ENCODE measurements at places on chromosomes 11 and 22. TPM values are rescaled to one million over a fixed set of nuclear protein-coding genes. Genes with fewer than 3 reads are reported as not detected.

DNA sequence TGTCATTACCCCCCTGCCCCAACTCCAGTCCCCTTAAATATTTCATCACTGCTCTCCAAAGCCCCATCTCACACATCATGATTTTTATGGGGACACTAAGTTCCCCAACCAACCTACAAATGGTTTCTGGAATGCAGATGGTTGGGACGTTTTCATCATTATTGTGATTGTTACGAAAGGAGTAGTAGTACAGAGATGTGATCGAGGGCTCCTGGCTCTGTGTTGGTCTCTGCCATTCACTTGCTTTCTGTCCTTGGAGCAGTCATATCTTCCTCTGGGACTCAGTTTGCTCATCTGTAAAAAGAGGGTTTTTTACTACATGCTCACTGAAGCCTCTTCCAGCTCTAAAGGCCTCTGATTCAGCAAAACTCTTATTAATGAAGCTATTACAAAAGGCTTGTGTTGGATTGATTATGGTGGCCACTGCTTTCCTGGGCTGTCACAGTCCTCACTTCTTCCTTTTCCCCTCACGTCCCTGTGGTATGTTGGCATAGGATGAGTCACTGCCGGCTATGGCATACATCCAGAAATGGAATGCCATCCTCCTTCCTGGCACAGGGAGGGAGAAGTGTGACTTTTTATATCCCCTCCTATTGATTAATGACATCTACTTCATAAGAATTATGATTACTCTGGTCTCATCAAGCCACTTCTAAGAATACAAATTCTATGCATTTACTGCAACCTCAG lies 593.7 kb downstream of the METTL15 start:
- H3K27me3 ChIP-seq = no peaks in the 10 kb centered on the region
- no peaks in the 10 kb centered on the region for H3K36me3 ChIP-seq
- no peak overlapping the region for H3K27ac ChIP-seq
- H3K4me1 ChIP-seq = no peaks in the 10 kb centered on the region
- DNase-seq = no peak

DNA sequence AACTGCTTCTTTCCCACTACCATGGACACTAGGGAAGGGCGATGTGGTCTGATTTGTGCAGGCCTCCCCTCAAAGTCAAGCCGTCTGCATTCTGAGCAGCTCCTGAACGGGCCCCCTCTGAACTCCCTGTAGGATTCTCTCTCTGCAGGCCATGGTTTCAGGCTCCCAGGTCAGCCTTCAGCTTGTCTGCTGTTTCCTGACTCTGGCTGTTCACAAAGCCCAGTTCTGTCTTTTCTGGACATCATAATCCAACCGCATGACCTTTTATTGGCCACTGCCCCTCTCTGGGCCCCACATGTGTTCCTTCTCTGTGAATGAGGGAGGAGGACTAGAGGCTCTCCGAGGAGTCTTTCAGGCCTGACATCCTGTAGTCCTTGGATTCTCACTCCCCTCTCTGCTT lies 161.0 kb downstream of the FEZ1 start:
- H3K36me3 ChIP-seq = no peaks in the 10 kb centered on the region
- no peak for DNase-seq
- peaks cover 20% of the 10 kb centered on the region for H3K27me3 ChIP-seq
- no peaks in the 10 kb centered on the region for H3K4me1 ChIP-seq
- no peak overlapping the region for H3K27ac ChIP-seq
- no peak overlapping the region for H3K4me3 ChIP-seq

The OR4D5 gene
- not detected for total RNA-seq

DNA sequence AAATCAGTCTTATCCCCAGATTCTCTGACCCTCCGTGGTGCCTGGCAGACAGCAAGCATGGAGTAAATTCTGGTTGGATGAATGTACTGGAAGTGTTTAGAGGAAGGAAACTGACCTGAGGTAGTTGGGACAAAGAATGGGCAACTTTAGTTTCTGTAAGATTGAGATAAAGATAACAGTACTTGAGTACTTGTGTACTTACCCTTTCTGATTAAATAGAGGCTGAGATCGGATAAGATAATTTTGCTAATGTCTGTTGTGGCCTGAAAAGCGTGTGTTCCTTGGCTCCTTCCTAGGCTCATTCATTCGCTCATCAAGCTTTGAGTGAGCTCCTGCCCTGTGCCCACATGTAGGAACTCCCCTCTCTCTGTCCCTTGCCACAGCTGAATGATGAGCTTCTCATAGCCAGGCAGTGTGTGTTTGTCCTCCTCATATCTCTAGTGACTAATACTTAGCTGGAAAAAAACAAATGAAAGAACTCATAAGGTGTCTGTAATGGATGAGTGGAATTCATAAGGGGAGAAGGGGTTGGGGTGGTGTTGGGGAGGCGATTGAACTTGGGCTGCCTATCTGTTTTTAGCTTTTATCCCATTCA lies 118.1 kb downstream of the DBX1 start:
- H3K27me3 ChIP-seq = peaks cover 3% of the 10 kb centered on the region
- DNase-seq = no peak
- no peak overlapping the region for H3K27ac ChIP-seq
- H3K36me3 ChIP-seq = no peaks in the 10 kb centered on the region
- no peak overlapping the region for H3K4me3 ChIP-seq
- no peaks in the 10 kb centered on the region for H3K4me1 ChIP-seq

GRCh38 chr11:100639140-100639539 lies 47.9 kb upstream of the ARHGAP42 start:
- H3K4me3 ChIP-seq = no peak overlapping the region
- H3K36me3 ChIP-seq = no peaks in the 10 kb centered on the region
- H3K4me1 ChIP-seq = no peaks in the 10 kb centered on the region
- no peak for DNase-seq

- no peak for DNase-seq
- H3K4me1 ChIP-seq = no peaks in the 10 kb centered on the region
- H3K4me3 ChIP-seq = no peak overlapping the region
- peaks cover 2% of the 10 kb centered on the region for H3K27me3 ChIP-seq
- H3K27ac ChIP-seq = no peak overlapping the region
Measured at GRCh38 chr11:19907008-19907579, 194.5 kb downstream of the NAV2 start.

DNA sequence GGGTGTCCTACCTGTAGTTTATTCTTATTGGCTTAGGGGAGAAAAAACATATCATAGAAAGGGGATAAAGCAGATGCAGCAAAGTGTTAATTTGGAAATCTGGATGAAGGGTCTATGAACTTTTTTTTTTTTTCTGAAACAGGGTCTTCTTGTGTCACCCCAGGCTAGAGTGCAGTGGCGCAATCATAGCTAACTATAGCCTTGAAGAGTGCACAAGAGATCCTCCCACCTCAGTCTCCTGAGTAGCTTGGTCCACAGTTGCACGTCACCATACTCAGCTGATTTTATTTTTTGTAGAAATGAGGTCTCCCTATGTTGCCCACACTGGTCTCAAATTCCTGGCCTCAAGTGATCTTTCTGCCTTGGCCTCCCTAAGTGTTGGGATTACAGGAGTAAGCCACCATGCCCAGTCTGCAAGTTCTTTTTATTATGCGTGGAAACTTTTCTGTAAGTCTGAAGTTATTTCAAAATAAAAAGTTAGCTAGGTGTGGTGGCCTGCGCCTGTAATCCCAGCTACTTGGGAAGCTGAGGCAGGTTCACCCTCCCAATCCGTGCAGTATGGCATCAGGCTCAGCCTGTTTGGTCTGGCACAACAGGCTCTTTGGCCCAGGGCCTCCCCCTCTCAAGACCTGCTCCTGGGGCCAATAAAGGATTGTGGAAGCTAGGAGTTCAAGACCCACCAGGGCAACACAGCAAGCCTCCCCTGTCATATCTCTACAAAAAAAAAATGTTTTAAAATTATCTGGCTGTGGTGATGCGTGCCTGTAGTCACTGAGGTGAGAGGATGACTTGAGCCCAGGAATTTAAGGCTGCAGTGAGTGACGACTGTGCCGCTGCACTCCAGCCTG lies 111.9 kb downstream of the MED15 start:
- H3K27ac ChIP-seq = no peak overlapping the region
- DNase-seq = no peak
- no peak overlapping the region for H3K4me3 ChIP-seq
- no peaks in the 10 kb centered on the region for H3K4me1 ChIP-seq
- no peaks in the 10 kb centered on the region for H3K36me3 ChIP-seq

GRCh38 chr11:134139873-134140331 lies 71.0 kb downstream of the JAM3 start:
- H3K36me3 ChIP-seq = no peaks in the 10 kb centered on the region
- H3K27ac ChIP-seq = no peak overlapping the region
- H3K27me3 ChIP-seq = no peaks in the 10 kb centered on the region
- H3K4me1 ChIP-seq = no peaks in the 10 kb centered on the region
- DNase-seq = peak; percentile 12

The IL10RA gene
- total RNA-seq = 450 TPM

- H3K27ac ChIP-seq = no peak overlapping the region
- H3K4me3 ChIP-seq = no peak overlapping the region
- H3K4me1 ChIP-seq = peaks cover 5% of the 10 kb centered on the region
Measured at GRCh38 chr11:126443120-126443519, 87.6 kb downstream of the ST3GAL4 start.

DNA sequence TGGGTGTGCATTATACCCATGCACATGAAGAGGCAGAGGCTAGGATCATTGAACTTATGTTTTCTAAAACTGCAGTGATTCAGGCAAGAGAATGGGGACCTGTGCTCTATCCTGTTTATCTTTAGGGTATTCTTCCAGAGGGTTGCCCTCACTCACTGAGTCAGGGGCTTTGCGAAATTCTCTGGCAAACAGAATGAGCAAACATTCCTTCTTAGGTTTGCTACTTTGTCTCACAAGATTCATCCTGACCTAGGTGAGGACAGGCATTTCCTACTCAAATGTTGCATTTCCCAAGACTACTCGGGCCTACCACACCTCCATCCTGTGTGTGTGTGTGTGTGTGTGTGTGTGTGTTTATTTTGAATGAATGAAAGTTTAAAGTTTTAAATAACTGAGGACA lies 2.7 kb upstream of the EIF3M start:
- H3K36me3 ChIP-seq = no peaks in the 10 kb centered on the region
- no peak for DNase-seq
- peaks cover 9% of the 10 kb centered on the region for H3K4me1 ChIP-seq
- H3K27me3 ChIP-seq = no peaks in the 10 kb centered on the region
